ENCODE measurements at places on chromosomes 16 and 17.

- DNase-seq: no peak
Observed at GRCh38 chr17:17938388-17939107, 33.7 kb downstream of the TOM1L2 start.

GRCh38 chr16:22252317-22252716, 44.9 kb upstream of the POLR3E start:
- no peak for DNase-seq

GRCh38 chr16:50762241-50762640, 20.4 kb downstream of the CYLD start:
- no peak for DNase-seq

- no peak for DNase-seq
Observed at GRCh38 chr17:71407981-71408380, 712.8 kb upstream of the SOX9 start.

DNA sequence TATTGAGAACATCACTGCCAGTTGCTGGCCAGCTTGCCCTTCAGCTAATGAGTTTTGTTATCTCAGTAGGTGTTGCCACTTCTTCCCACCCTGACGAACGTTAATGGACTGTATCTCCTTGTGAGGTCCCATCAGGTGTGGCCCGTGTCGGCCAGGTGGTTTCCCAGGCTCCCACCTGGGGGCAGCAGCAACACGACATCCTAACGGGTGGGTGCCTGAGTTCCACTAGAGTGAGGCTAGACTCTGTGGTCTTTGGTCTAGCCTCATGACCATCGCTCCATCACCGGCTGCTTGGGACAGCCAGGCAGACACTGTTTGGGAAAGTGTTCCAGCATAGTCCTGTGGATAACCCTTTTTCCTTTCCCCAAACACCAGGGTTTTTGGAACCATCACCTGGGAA, 45.6 kb upstream of the LCMT1 start:
- no peak for DNase-seq

DNA sequence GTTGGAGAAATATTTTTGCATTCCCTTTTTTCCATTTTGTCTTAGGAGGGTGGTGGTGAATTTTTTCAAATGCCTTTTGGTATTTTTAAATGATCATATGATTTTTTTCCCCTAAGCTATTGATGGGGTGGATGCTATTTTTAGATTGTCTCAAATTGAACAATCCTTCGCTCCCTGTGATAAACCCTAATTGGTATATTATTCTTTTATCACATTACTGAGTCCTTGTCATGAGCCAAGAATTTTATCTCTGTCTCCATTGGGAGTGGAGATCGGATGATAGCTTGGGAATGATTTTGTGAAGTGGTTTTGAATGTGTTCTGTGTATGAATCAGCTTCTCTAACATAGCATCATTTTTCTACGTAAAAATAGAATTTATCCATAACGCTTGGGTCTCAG, 15.4 kb downstream of the NECAB2 start:
- no peak for DNase-seq

- DNase-seq: no peak
Observed at GRCh38 chr17:45573924-45574770, 83.6 kb upstream of the PLEKHM1 start.

- peak; percentile 88 for DNase-seq
Observed at GRCh38 chr17:77372444-77373298, 231.9 kb downstream of the SEC14L1 start.

DNA sequence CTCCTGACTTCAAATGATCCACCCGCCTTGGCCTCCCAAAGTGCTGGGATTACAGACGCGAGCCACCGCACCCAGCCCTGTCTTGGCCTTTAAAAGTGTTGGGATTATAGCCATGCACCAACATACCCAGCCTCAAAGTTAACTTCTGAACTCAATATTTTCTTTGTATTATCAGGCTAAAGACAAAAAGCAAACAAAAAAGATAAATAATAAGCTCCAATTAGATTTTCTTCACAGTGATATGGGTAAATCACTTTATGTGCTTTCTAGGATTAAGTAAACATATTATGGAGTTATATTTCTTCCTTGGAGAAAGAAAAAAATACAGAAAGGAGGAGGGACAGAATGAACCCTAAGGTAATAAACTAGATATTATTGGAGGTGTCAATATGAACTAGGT, 74.3 kb downstream of the FBXL20 start:
- no peak for DNase-seq

- no peak for DNase-seq
Observed at GRCh38 chr16:31715915-31716314, 157.7 kb upstream of the ZNF267 start.

- no peak for DNase-seq
Observed at GRCh38 chr16:74742051-74742481, 32.6 kb downstream of the FA2H start.

DNA sequence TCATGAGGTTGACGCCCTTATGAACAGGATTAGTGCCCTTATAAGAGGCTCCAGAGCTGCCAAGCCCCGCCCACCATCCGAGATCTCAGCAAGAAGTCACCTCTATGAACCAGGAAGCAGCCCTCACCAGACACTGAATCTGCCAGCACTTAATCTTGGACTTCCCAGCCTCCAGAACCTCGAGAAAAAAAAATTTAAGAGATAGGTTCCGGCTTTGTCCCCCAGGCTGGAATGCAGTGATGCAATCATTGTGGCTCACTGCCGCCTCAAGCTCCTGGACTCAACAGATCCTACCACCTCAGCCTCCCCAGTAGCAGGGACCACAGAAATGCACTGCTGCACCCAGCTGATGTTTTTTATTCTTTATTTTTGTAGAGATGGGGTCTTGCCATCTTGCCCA, 22.5 kb upstream of the ADCY9 start:
- no peak for DNase-seq

DNA sequence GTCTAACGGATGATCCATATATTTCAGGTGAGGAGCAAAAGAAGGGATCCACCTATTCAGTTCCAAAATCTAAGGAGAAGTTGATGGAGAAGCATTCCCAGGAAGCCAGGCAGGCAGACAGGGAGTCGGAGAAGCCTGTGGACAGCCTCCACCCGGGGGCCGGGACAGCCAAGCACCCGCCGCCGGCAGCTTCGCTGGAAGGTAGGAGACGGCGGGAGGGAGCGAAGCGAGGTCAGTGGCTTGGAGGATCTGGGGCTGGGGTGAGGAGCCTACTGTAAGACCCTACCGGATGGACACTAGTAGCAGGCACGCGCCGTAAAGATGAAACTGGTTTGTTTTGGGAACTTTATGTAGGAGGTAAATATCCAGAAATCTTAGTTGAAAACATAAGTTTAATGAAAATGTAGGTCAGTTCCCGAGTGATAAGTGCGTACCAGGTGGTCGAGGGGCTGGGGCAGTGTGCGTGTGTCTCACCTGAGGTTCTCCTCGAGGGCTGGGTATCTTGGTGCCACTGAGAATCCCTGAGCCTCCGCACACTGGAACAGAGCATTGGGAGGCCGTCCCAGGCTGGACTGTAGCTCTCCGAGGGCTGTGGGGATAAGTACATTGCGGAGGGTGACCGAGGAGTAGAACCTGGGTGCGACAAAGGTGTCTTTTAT, 714 bp downstream of the SPATA33 start:
- DNase-seq: peak; percentile 22

DNA sequence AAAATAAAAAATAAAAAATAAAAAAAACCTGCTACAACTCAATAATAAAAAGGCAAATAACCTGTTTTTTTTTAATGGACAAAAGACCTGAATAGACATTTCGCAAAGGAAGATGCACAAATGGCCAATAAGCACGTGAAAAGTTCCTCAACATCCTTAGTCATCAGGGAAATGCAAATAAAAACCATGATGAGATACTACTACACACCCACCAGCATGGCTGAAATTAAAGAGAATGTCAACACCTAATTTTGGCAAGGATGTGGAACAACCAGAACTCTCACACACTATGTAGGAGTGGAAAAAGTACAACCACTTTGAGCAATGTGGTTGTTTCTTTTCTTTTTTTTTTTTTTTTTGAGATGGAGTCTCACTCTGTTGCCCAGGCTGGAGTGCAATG, 24.6 kb downstream of the COG7 start:
- DNase-seq: no peak

DNA sequence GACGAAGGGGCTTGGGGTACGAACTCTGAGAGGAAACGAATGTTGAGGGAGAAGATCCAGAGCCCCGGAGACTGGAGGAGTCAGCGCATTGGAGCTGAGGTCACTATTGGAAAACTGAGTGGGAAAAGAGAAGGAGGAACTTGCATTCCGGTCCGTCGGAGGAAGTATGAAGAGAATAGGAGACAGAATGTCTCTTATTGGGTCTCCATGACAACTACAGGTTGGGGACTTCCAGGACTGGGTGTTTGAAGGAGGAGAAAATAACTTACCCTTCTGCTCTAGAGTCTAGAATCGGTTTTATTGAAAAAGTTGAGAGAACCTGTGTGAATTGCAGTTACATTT, 537 bp downstream of the GOSR1 start:
- DNase-seq: no peak

GRCh38 chr16:86503830-86504229, 6.5 kb upstream of the FOXF1 start:
- no peak for DNase-seq

DNA sequence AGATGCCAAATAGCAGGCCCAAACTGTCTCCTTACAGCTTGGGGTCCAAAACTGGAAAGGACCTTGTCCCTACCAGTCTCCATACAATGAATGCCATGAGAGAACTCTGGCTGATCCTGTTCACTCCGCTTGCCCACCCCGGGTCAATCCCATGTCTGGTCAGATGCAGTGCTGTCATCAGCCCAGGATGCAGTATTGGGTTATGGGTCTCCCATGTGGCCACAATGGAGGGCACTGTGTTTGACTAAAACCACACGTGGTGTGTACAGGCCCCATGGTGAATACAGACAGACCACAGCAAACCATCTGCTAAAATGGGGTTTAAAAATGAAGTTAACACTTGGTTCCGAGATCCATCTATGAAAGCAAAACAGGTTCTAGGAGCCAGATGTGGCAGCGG, 20.4 kb downstream of the TRIM16 start:
- no peak for DNase-seq

DNA sequence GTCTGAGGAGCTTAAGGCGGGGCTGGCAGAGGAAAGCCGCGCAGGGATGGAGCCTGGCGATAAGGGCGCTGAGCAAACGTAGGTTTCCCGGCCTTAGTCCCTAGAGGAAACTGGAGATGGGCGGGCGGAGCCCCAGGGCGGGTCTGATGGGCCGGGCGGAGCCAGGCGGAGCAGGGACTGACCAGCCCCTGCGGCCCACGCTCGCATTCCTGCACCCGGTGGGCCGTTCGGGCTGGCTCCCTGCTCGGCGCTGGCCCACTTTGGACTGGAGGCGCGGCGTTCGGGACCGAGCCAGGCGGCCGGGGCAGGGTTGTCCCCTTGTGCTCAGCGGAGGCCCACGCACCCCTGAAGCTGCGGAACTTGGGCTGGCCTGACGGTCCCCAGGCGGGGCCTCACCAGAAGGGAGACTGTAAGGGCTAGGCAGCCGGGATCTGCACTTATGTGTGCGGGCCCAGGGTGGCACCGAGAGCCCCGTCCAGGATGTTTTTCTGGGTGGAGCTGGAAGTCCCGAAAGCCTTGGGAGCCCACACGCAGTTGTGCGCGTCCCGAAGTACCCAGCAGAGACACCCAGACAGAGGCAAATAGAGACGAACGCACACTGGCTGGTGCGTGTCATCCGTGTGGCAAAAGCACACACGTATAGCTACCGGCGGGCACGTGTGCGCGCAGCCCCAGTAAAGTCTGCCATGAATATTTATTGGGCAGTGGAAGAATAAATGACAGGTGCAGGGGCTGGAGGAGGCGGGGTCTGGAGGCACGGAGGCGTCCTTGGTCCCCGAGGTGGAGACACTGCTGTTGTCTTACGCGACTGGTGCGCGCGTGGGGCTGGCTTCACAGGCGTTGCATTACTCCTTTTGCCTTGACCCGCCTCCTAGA, 1.4 kb downstream of the PYDC1 start:
- DNase-seq: peak; percentile 70

DNA sequence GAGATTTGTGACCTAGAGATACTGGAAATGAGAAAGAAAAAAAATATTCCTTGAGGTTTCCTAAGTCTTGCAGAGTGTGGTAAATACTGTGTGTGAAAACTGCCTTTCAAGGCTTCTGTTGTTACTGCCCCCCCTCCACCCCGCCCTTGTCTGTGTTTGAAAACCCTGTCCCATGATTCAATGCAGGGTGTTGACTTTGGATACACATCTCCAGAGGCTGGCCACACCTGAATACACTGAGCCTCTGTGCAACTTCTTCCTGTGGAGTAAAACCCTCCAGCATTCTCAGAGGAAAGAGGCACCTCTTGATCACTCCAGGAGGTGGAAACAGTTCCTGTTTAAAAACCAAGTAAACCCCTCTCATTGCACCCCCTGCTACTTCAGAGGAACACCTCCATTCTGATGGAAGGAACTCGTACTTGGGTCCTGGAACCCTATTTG, 123.0 kb upstream of the CACNG5 start:
- no peak for DNase-seq

DNA sequence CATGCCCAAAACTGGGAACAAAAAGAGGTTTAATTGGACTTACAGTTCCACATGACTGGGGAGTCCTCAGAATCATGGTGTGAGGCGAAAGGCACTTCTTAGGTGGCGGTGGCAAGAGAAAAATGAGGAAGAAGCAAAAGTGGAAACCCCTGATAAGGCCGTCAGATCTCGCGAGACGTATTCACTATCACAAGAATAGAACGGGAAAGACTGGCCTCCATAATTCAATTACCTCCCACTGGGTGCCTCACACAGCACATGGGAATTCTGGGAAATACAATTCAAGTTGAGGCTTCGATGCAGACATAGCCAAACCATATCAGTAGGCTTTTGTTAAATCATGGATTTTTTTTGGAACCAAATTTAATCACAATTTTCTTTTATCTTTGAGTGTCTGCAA, 24.4 kb downstream of the RBL2 start:
- no peak for DNase-seq

DNA sequence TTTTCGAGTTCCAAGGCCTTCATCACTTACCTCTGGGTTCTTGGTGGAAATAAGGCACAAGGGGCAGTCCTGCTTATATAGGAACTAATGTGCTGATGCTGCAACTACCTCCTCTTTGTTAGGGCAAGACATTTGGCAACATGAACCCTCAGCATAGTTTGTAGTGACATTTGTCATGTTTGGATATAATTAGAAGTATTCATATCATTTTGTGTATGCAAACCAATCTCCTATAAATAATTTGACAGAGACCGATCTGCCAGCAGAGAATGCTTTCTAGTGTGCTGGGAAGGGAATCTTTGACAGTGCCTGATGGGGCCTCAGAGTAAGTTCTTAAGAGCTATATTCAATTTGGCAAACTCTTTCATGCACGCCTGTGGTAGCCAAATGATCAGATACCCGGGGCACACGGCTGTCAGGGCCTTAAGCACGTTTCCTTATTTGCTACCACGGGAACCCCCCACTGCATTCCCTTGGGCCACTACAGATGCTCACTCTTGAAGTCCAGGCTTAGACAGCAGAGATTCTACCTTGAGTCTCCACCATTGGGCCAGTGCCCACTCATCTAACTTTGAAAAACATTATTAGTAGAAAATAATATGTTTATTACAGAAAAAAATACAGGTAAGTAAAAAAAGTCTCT, at the start of gene MYH8:
TSS of gene MYH8 (minus strand) at position 51 of the 643 bp plus-strand sequence. CDS start 1,723 bp downstream, outside the sequence.
- no peak for DNase-seq

All from left cardiac atrium (tissue), 4 donors.